DMS 273 treated with DMSO at 0.1 percent for 48 hours (cell line): ENCODE measurements at places on chromosomes 6 and 20.
A peak's percentile ranks its signal among the peaks of the same experiment; 100 is the strongest.

DNA sequence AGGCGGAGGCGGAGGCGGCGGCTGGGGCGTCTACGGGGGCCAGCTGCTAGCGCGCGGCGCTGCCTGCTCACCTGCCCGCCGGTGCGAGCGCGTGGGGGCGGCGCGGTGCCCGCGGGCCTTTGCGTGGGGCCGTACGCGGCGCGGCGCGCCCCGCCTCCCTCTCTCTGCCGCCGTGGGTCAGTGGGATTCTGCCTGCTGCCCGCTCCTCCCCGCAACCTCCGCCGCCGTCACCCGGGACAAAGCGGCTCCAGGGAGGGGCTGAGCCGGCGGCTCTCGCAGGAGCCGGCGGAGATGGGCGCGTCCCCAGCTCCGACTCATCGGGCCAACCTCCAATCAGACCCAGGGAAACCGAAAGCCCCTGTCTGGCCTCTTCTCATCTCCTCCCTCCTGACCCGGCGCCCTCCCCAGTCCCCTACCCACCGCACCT lies at the start of gene RCAN2:
Gene RCAN2 (minus strand): TSS at position 249 of the 427 bp plus-strand sequence.
- DNase-seq = peak; percentile 13

GRCh38 chr6:100281471-100281901 lies 183.2 kb downstream of the SIM1 start:
- DNase-seq = no peak

- no peak for DNase-seq
These were observed 282.1 kb upstream of the TCF21 start for GRCh38 chr6:133606852-133607251.

GRCh38 chr20:10359621-10360040 lies 74.4 kb downstream of the MKKS start:
- no peak for DNase-seq

DNA sequence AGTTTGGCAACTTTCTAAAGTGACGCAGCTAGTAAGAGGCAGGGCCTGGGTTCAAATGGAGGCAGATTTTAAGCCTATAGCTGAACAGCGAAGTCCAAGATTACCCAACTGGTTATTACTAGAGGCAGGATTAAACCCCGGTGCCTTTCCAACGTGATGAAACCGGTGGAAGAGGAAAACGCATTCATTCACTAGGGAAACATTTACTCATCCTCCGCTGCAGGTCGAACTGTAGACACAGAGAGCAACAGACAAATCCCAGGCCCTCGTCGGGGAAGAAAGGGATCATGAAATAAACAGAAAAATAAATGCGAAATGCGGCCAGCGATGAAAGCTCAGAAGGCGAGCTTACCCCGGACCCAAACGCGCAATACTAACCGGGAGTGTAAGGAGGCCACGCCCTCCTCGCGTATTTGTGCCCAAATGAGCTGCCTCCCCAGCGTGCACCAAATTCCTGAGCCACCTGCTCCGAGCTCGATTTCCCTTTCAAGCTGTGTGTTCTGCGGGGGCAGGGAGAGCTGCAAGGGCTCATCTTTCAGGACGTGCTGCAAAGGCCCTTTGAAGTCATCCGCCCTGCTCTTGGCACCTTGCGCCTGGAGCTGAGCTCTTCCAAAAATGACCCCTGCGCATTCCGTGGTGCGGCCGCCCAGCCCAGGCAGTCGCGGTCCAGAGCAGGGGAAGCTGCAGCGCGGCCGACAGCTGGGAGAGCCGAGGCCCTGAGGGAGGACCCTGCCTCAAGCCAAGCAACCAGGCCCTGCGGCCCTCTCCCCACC lies 46.9 kb downstream of the PDYN start:
- DNase-seq = no peak

- DNase-seq = peak; percentile 64
These were observed 131.3 kb downstream of the GJA10 start for GRCh38 chr6:90025523-90026061.

DNA sequence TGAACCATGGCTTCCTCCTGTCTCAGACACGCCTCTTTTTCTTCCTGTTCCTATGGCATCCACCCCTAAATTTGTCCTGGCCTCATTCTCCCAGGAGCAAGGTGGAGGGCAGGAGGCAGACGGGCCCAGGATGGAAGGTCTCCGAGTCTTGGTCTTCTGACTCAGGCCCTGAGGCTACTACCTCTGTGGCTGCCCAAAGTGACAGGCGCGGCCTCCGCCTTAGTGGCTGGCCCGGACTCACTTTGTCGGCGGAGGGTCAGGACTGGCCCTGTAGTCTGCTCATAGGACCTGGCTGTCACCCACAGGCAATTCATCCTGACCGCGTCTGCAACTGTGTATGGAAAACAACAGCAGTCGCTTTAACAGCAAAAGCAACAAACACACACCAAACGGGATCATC lies 263.1 kb upstream of the SUPT3H start:
- no peak for DNase-seq

DNA sequence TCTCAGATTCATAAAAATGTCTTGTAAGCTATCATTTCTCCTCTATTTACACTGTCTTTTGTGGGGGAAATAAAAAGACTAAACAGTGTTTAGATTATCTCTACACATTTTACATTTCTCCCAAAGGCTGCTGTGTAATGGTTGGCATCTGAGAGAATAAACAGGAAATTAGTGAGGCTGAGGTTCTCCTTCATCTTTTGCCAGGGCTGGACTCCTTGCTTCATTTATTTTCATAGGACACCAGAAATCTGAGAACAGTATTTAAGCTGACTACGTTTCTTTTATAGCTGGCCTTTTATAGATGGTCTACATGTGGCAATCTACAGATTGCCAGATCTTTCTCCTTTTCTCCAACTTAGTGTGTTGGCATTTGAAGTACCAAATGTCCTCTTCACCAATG lies 41.5 kb downstream of the PLCB4 start:
- no peak for DNase-seq

- no peak for DNase-seq
These were observed 114.1 kb upstream of the RREB1 start for GRCh38 chr6:6993503-6994237.

DNA sequence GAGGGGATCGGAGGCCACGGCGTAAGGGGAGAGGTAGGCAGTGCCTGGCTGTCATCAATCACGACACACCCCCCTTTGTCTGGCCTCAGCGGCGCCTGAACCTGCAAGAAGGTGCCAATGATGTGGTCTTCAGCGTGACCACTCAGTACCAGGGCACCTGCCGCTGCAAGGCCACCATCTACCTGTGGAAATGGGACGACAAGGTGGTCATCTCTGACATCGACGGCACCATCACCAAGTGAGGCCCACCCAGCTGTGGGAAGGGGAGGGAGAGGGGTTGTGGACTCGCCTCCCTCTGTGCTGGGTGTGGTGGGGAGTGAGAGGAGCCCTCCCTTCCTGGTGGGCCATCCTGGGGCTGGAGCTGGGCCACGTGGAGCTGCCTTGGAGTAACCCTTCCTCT lies 9.7 kb downstream of the EMILIN3 start:
- DNase-seq = no peak

DNA sequence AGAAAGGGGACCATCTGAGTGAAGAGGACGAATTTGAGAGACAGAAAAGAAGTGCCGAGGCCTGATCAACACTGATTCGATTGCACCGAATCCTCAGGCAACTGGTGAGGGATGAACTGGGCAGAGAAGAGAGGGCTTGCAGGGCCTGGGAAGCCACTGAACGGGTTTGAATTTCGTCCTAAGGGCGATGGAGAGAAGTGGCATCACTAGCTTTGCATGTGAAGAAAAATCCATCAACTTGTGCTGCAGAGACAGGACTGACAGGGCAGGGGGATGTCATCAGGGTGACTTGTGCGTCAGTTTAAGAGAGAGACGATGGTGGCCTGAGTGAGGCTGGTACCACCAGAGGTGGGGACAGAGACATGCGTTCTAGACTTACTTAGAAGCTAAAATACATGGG lies 73.7 kb upstream of the SLC22A23 start:
- no peak for DNase-seq
